Erythroblast (primary cell): ENCODE measurements at places on chromosomes 2 and 18.

- no peak for DNase-seq
Measured at GRCh38 chr18:68662754-68663153, 52.2 kb downstream of the TMX3 start.

DNA sequence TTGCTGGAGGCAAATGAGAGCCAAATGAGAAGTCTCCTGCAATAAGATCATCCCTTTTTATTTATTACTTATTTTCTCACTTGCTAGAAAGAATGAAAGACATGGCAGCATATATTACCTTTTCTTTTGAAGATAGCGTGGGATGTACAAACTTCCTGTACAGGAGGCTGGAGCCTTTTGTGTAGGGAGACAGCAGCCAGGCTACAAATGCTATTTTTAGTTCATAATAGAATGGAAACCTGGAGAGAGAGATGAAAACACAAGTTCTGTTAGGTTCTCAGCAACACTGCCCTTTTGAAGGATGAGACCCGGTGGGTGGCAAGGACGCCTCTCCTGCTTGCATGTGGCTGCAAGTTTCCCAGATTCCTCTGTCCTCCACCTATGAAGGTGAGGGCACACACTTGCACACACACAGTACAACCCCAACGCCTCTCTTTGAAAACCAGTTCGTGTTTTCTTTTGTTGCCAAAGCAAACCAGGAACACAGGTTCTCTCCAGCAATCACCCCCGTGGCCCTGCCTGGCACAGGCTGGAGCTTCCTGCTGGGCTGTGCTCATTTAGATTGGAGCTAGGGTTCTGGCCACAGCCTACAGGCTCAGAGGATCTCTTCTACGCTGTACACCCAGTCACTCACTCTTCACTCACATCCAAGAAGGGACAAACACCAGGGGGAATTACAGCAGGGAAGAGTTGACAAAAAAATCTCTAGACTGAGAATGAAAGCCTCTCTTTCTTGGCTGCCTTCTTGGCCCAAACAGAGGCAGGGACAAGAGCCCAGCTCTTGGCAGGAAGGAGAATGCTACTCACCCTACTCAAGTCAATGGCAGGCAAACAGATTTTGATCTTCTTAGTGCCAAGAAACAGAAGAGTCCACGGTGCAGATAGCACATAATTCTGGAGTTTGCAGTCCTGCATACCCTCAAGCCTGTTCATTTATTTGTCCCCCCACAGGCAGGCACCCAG, 55.6 kb downstream of the MRPL35 start:
- no peak for DNase-seq

GRCh38 chr2:236687296-236687965, 117.8 kb downstream of the ACKR3 start:
- DNase-seq: no peak

- no peak for DNase-seq
Measured at GRCh38 chr18:76383636-76384035, 111.4 kb downstream of the ZNF516 start.

DNA sequence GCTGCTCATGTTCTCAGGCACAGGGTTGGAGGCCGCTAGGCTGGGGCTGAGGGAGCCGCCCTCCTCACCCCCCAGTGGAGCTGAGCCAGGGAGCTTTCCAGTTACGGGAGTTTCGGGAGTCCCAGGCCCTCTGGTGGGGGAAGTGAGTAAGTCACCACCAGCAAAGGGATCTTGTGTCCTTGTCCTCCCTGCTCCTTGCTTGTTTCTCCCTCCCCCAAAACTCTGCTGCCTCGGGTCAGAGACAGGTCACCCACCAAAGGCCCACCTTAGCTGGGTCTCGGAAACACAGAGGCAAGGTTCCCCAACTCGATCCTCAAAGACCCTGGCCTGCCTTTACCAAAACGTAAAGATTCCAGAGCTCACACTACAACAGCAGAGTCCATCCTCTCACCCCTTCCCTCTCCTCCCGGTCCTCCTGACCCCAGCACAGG, 60.5 kb upstream of the POMC start:
- peak; percentile 92 for DNase-seq

- no peak for DNase-seq
Measured at GRCh38 chr2:241678784-241679540, 7.7 kb downstream of the DTYMK start.

- no peak for DNase-seq
Measured at GRCh38 chr2:73177645-73178255, 24.6 kb upstream of the NOTO start.

- no peak for DNase-seq
Measured at GRCh38 chr2:162613839-162614238, 224.7 kb downstream of the KCNH7 start.

GRCh38 chr2:109613081-109613921, 465 bp downstream of the SEPTIN10 start:
- DNase-seq: no peak

GRCh38 chr2:199431746-199432213, 26.0 kb downstream of the SATB2 start:
- no peak for DNase-seq

- no peak for DNase-seq
Measured at GRCh38 chr2:33765122-33765521, 166.0 kb upstream of the FAM98A start.

- no peak for DNase-seq
Measured at GRCh38 chr2:239750929-239751678, 274.0 kb downstream of the NDUFA10 start.

GRCh38 chr2:191078165-191078867, 64.3 kb upstream of the STAT1 start:
- DNase-seq: no peak

- no peak for DNase-seq
Measured at GRCh38 chr2:225472161-225472560, 72.7 kb downstream of the NYAP2 start.

- DNase-seq: no peak
Measured at GRCh38 chr2:59936048-59936447, 617.4 kb downstream of the BCL11A start.

DNA sequence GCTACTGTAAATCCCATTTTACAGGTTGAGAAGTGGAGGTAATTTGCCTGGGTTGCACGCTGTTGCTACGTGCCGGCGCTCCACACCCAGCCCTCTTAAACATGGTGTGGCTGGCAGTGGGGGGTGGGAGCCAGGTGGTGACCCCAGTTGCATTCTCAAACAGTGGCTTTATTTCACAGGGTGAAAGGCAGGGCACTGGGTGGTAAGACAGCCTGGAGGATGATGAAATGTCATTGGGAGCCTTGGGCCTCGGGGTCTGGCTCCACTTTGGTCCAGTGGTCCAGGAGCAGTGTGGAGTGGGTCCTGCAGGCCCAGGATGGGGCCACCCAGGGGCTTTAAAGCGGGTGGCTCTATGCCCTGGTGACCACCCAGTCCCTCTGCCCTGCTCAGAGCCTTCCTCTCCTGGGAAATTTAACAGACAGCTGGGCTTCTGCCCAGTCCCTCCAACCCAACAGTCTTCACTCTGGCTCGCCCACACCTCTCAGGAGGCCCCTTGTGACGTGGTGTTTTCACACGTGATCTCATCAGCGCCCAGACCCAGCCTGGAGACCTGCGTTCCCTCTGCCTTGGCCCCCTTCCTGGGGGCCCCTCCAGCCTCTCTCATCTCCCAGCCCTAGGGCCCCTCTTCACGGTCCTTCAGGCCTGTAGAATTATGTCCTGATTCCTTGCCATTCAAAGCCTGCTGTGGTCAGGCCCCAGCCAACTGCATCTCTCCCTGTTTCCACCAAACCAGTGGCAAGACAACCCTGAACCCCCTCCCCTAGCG, 92.5 kb downstream of the INHBB start:
- no peak for DNase-seq

- DNase-seq: no peak
Measured at GRCh38 chr2:46246790-46247189, 50.4 kb upstream of the EPAS1 start.

DNA sequence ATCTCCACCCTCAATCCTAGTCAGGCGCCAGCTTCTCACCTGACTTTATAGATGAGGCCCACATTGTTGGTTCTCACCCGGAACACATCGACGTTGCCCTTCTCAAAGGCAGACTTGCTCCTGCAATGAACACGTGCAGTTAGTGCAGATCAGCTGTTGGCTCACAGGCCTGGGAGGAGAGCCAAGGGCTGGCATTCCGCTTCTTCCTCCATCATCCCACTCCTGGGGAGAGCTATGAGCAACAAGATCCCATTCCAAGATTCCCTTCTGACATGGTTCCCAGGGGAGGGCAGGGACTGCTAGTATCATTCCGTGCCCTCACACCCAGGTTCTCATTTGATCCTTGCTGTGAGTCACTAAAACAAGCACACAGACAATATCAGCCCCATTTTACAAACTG, 15.1 kb downstream of the LOXHD1 start:
- no peak for DNase-seq

DNA sequence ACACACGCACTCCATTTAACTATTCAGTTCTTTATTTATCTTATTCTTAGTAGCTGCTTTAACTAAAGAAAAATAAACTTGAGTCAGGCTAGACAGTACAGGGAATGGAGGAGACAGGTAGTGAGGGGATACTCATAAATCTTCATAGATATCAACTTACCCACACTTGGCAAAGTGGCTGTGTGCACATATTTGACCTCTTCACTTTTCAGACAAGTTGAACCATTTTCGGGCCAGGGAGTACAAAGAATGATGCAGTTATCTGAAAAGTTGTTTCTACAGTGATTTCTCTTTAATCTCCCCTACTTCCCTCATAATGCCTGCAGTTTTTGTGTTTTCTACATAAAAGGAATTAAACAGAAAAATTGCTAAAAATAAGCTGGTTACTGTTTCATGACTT, 307.5 kb downstream of the GULP1 start:
- no peak for DNase-seq

GRCh38 chr2:190744041-190744440, 95.2 kb downstream of the NAB1 start:
- no peak for DNase-seq

- DNase-seq: no peak
Measured at GRCh38 chr2:70676301-70677035, 91.5 kb downstream of the ADD2 start.

DNA sequence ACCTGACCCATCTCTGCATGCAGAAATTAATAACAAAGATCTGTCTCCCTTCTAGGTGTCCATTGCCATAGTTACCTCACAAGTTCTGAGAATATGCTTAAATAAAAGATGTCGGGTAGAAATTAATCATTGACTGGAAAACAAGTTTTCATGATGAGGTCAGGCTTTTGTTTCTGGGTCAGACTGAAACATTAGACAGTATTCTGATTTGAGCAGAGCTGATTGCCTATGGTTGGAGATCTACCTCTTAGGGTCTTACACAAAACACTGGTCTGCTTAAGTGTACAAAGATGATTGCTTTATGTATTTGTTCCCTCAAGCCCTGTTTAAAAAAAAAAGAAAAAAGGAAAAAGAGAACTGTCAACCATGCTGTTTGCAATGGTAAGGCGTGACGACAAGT, 956.4 kb downstream of the CPS1 start:
- no peak for DNase-seq

- no peak for DNase-seq
Measured at GRCh38 chr18:28365411-28365831, 188.5 kb upstream of the CDH2 start.
